ENCODE measurements at places on chromosomes 7 and 10.

DNA sequence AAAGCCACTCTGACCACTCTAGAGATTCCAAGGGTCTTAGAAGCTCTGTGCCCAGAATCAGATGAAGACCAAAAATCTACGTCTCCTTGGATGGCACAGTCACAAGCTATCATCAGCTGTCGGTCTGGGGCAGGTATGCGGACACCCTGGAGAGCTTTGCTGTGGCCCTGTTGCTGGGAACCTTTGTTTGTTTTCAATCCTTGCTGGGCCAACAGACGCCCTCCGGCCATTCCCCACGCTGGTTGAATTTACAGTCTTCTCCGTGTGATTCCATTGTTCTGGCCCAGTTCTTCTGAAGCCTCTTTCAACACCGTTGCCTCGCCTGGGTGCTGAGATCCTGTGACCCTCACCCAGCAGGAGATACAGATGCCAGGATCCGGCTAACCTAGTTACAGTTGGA, 149.4 kb upstream of the PFKP start:
- DNase-seq: no peak

- no peak for DNase-seq
Measured at GRCh38 chr10:124097883-124098282, 4.5 kb upstream of the CHST15 start.

- no peak for DNase-seq
Measured at GRCh38 chr7:131013716-131014115, 279.7 kb upstream of the KLF14 start.

DNA sequence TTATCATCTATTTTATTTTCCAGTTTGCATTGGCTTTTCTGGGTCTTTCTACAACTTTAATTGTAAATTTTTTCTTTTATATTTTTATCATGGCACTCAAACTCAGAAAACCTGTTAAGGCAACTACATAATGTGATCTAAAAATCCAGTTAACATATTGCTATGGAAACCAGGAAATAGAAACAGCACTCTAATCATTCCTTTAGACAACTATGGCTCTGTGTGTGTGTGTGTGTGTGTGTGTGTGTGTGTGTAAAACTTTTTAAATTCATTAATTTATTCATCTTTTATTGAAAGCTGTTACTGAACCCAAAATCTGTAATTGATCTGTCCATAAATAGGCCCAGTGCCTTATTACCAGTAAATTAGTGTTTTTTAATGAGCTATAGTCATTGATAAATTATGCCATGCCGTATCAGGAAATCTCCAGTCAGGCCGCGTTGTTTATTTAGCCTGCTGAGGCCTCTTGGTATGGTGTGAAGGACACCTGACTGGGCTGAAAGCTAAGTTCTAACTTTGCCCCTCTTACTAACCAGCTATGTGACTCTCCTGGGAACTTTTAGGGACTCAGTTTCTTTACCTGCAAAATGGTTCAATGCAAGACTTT, 1.5 kb upstream of the MET start:
- DNase-seq: no peak

DNA sequence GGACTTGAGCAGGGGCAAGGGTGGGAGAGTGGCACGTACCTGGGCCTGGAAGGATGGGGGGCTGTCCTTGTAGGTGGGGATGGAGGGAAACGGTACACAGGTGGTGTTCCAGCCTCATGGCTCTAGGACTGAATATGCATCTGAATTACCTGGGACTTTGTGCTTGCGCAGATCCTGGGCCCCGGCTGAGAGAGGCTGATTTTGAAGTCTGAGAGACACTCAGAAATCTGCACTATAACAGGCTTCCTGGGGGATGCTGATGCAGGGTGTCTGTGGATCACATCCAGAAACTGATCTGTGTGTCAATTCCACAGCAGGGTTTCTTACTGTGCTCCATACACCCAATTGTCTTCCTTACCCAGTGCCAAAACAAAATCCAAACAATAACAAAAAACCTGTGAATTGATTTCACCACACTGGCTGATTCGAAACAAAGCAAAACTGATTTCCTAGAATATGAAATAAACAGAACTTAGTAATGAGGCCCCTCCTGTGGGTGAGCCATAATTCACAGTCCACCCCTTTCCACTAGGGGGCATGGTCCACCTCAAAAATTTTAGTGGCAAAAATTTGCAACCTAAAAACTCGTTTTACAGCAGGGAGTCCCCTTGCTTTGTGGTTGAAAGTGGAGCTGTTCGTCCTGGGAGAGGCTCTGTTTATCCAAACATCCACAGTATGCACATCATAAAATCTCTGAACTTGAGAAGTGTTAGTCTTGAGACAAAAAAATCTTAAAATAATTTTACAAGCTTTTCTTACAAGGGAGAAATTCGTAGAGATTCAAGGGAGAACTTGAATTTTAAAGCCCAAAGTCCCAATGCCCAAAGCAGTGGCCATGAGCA, 32.0 kb upstream of the PLEKHA1 start:
- no peak for DNase-seq

- DNase-seq: no peak
Measured at GRCh38 chr7:37108615-37109014, 340.0 kb downstream of the ELMO1 start.

Measured in KG1 (cell line).